ENCODE measurements at places on chromosomes 13 and 19.

GRCh38 chr13:112888238-112889111 lies 80.5 kb upstream of the MCF2L start:
- DNase-seq, result no peak

GRCh38 chr13:83907196-83907989 lies 25.1 kb upstream of the SLITRK1 start:
- no peak for DNase-seq

DNA sequence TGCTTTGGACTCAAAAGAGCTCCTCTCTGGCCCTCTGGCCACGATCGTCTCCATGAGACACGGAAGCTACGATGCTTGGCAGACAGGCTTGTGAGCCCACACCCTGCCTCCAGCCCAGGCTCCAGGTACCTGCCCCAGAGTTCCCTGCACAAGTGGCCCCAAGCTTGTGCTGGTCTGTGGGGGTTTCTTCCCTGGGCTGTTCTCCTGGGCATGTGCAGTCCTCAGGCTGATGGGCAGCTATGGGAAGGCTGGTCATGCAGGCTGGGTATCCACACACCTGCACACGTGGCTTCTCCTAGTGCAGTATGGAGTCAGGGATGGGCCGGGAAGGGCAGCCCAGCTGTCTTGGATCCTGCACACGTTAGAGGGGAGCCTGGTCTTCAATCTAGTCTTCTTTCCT lies 43.1 kb downstream of the TEX29 start:
- no peak for DNase-seq

- peak; percentile 85 for DNase-seq
Observed at GRCh38 chr13:97018029-97018819, 23.9 kb upstream of the OXGR1 start.

DNA sequence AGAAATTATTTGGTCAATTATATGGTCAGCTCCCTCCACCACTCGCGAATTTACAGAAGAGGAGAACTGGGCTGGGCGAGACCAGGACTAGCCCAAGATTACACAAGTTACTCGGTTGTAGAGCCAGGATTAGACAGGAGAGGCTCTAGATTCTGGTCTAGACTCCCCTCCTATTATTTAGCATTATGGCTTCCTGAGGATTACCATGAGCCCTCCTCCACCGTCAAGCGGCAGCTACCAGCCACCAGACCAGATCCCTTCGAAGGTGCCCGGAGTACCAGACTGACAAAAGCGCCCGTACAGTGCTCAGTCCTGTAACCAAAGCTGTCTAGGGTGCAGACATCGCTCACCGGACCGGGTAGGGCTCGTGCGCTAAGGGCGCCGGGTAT lies 497 bp upstream of the MLNR start:
- no peak for DNase-seq

- no peak for DNase-seq
Observed at GRCh38 chr13:110480161-110480560, 81.4 kb downstream of the RAB20 start.

- DNase-seq, result no peak
Observed at GRCh38 chr19:29485293-29485692, 40.5 kb upstream of the VSTM2B start.

DNA sequence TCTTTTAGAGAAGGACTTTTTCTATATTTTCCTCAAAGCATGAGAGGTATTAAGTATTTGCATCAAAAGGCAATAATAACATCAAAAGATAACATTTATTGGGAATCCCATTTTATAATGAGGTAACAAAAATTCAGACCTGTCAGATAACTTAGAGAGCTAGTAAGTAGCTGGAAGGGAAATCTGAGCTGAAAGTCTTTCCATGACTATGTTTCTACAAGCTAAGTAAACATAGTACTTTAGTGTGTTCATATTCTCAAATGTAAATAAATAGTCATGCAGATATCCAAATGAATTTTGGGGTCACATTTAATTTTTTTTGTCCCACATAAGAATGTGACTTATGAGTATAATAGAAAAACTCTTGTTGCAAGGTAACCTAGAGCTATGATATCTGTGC lies 87.3 kb upstream of the FBXL3 start:
- DNase-seq, result peak; percentile 40
